ENCODE measurements at places on chromosomes 11 and 22.
A peak's percentile ranks its signal among the peaks of the same experiment; 100 is the strongest.

- DNase-seq = no peak
These were observed 770 bp upstream of the TSG101 start for GRCh38 chr11:18527512-18527911.

DNA sequence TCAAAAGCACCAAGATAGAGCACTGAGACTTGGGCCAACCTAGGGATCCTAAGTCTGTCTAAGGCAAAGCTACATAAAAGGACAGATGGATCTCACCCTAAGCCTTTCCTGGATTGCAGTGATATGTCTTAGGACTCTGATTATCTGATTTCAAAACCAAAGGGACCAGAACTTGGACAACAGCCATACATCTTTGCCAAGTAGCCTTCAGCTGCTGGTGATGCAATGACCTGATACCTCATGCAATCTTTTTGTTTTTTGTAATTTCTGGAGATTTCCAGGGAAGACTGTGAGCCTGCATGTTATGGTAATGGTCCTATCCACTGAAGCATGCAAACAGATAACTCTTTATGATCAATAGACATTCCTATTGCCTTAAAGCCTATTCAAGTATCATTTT is 230.4 kb upstream of the MTNR1B start:
- DNase-seq = no peak

DNA sequence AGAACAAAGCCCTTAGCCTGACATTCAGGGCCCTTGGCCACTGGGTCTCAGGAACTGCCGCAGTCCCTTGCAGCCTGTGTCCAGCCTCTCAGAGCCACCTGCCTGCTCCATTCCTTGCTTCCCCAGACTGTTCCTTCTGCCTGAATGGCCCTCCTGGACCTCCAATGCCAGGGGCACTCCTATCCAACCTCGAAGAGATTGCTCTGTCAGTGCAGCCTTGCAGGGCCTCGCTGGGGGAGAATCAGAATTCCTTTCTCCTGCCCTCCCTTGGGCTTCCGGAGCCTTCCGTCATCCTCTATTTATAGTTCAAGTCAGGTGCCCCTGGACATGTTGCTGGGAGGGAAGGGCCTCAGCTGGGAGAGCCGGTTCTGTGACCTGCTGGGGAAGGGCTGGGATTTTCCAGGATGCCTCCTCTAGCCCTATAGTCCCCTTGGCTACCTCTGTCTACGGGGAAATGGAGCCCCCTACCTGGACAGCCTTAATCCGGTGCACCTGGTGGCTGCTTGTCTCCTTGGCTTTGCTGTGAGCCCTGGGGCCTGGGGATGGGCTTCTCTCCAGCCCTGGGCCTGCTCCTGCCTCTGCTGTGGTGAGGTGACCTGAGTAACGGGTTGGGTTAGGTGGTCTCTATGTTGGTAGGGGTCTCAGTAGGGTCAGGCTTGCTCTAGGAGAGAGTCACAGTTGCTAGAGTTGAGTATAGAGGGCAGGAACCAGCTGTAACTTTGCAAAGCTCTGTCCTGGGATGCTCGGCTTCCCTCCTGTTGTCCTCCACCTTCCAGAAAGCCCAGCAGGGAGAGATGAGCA is 45.9 kb upstream of the SYT7 start:
- DNase-seq = peak; percentile 49

DNA sequence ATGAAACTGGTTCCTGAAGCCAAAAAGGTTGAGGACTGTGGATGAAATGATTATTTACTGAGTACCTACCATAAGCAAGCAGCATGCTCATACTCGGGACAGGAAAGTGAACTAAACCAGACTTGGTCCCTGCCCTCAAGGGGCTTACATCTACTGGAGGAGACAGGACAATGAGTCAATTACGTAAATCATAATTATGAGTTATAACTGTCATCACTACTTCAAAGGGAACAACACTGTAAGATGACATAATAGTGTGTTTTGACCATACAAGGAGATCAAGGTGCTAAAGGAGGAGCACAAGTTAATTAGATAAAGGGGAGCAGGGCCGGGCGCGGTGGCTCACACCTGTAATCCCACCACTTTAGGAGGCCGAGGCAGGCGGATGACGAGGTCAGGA is 2.5 kb downstream of the FAM227A start:
- no peak for DNase-seq

GRCh38 chr11:72670041-72670440 is 4.2 kb downstream of the PDE2A start:
- DNase-seq = no peak

Measured in glutamatergic neuron (in vitro differentiated cells).